Iris pigment epithelial cell (primary cell): ENCODE measurements at places on chromosomes 3 and 15.

GRCh38 chr15:57972864-57973263 is 92.6 kb downstream of the ALDH1A2 start:
- no peak for DNase-seq

DNA sequence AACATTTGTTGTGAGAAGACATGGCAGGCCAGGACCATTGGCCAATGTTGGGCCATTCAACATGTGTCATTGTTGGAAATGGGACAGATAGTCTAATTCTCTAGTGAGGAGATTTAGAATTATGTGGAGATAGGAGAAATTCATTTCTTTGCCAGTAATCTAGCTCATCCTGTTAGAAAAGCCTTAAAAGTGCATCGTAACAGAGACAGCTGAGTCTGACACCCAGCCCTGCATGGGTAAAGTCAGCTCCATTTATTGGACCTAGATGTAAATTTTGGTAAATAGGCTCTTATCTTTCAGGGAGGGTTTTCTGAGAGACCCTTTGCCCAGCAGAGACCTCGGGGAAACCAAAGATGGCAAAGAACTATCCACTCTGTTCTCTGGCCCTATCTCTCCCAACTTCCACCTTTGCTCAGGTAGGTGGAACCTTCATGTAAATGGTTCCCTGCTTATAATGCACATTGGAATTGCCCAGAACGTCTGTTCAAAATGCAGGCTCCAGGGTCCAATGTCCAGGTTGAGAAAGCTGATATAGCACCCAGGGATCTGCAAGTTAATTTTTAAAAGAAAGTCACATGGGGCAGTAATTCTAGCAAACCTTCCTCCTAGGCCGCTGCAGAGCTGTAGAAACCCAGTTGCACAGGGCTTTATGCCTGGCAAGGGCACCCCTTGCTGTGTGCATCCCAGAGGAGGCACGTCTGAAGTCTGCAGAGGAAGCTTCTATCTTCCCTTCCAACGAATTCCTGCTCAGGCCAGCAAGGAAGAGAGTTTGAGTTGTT is 365.9 kb upstream of the PROK2 start:
- no peak for DNase-seq

GRCh38 chr15:80923668-80924067 is 66.0 kb downstream of the MESD start:
- DNase-seq: no peak

DNA sequence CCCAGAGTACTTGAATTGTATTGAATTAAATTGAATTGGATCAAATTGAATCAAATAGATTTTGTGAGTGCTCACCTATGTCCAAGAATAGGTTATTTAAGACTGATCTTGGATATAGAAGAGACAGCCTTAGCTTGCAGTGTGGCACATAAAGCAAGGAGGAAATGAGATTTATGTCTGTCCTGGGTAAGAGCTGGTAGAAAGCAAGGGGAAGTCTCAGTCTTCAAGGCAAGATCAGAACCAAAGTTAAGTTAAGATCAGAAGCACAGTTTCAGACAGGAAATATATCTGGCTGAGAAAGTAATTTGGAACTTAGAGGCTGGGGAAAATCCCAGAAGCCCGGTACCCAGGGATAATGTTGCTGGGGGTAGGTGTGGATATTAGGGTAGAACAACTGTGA is 244.4 kb upstream of the ARPP21 start:
- no peak for DNase-seq

DNA sequence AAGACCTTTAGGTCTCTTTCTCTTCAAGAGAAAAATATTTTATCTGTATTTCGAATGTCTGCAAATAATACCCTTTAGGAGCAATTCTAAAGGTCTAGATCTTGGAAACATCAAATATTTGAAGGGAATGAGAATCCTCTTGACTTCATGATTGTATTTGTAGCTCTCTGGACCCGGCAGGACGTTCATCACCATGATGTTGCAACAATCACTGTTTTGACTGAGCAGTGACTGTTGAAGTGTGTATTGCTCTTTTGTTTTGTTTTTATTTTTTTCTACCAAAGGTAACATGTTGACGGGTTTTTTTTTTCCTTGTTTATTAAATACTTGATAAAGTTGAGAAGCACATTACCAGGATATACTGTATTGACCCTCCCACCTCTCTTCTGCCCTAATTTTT is 55.3 kb upstream of the CCR4 start:
- DNase-seq: no peak

- DNase-seq: no peak
These were observed 340.7 kb upstream of the WNT5A start for GRCh38 chr3:55827786-55828185.
